ENCODE measurements at places on chromosomes 5 and 9.

DNA sequence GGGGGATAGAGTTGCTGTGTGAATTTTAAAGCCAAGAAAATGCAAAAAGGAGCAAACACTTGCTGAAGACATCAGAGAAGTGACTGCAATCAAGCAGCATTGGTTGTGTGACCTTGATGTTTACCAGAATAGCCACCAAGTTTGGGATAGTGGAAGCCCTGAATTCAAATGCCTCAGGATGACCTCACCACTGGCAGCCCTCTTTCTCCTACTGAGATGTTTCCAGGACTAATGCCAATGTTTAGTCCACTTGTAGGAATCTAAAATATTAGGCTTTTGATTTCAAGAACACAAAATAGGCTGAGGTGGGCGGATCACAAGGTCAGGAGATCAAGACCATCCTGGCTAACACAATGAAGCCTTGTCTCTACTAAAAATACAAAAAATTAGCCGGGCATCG lies 112.2 kb upstream of the NUDT12 start:
- DNase-seq = no peak

DNA sequence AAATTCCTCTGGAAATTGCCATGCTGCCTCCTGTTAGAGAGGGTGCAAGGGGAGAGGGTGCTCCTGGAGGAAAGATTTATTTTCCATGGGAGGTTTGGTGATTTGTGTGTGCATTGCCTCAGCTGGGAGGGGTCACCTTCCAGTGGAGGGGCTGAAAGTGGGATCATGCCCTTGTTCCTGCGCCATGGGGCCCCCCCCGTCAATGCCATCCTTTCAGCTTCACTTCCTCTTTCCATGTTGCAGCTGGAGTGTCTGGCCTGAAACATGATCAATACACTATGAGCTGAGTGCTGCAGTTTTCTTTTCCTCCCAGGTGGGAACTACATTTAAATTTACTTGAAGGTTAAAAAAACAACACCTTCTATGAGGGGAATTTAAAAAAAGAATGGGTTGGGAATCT lies 176.8 kb downstream of the MELK start:
- no peak for DNase-seq

GRCh38 chr5:132455614-132456115 lies 34.9 kb downstream of the IRF1 start:
- DNase-seq = peak; percentile 29

DNA sequence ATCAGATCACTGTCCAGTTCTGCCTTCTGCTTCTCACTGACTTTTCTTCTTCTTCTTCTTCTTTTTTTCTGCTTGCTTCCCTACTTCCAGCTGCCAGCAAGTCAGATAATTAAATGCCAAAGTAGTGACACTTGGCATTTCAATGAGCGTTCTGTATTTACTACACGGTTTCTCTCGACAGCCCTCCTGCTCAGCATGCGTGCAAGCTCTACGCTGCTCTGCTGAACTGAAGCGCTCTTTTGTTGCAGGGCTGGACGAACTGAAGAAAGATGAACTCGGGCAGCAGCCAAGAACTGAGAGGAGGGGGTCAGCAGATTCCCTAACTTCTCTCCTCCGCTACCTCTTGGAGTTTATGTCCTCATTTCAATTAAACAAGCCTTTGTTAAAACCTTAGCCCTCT lies 319.1 kb downstream of the GLIS3 start:
- DNase-seq = no peak

DNA sequence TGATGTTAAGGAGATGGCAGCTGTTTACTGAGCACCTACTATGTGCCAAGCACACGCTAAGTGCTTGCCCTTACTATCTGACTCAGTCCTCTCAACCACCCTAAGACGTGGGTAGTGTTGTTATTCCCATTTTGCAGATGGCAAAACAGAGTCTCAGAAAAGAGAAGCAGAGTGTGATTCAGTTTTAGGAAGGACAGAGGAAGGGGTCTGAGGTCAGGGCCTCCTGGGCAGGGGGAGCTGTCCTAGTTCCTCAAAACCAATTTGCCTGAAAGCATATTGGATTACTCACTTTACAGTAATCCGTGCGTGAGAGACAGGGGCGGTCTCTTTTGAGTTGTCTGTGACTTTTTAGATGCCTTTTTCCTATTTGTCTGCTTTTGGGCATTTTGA lies 23.2 kb downstream of the DNM1 start:
- DNase-seq = no peak

- DNase-seq = no peak
Observed at GRCh38 chr9:29844251-29844650, 2271.0 kb upstream of the C9orf72 start.

- no peak for DNase-seq
Observed at GRCh38 chr9:104555521-104555920, 13.4 kb upstream of the OR13C8 start.

DNA sequence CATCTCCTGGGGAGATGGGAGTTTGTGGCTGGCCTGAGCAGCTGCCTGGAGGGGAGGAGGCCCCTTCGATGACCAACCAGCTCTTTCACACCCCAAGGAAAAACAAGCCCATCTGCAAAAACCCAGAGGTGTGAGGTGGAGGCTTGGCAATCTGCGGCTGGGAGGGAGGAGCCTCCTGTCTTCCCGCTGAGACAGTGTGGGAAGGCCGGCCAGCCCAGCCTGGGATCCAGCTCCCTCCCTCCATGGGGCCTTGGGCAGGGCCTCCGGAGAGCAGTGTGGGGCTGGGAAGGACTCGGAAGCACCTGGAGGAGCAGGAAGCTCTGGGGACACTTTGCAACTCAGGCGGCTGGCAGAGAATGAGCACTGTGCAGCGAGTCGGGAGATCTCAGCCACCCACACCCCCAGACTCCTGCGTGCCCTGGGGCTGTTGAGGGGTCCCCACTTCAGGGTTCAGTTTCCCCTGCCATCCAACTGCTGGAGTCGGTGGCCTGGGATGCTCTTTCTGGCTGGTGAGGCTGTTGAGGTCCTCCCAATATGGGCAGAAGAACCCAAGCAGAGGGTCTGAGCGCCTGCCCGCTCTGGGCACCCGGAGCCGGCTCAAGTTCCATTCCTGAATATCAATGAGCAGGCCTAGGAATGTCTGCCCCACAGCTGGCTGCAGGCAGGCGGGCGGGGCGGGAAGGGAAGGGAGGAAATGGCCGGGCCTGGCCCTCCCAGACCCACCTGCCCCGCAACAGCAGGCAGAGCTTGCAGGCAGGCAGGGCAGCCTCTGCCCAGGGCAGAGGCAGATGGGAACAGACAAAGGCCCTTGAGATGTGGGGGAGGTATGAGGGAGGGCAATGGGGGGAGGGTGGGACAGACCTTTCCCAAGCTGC lies 101.1 kb downstream of the FGF18 start:
- DNase-seq = no peak
